Fibroblast of lung (primary cell): ENCODE measurements at places on chromosomes 6 and 20. TPM values are rescaled to one million over a fixed set of nuclear protein-coding genes. Genes with fewer than 3 reads are reported as not detected.

MEI4 gene
- total RNA-seq = not detected in 2 replicates

FKBP1C gene
- total RNA-seq = 0.26 and 0.99 TPM in 2 replicates

KCNK17 gene
- total RNA-seq = not detected in 2 replicates

MAVS gene
- 12.1 and 15.9 TPM in 2 replicates for total RNA-seq

PRDM13 gene
- total RNA-seq = not detected in 2 replicates

MEP1A gene
- total RNA-seq = not detected in 2 replicates

MAS1 gene
- total RNA-seq = not detected in 2 replicates

IL17F gene
- total RNA-seq = not detected in 2 replicates

C6orf52 gene
- 0.26 and 0.33 TPM in 2 replicates for total RNA-seq

EYA4 gene
- total RNA-seq = 23.9 and 38.0 TPM in 2 replicates

HLA-DRB5 gene
- total RNA-seq = not detected in 2 replicates

SUN5 gene
- total RNA-seq = not detected in 2 replicates

SLC25A27 gene
- total RNA-seq = 12.6 and 18.7 TPM in 2 replicates

RIPOR3 gene
- total RNA-seq = 4.1 and 4.9 TPM in 2 replicates

CST7 gene
- total RNA-seq = not detected in 2 replicates

HUS1B gene
- 0.77 and 1.2 TPM in 2 replicates for total RNA-seq

LY86 gene
- total RNA-seq = not detected in 2 replicates

HLA-DPA1 gene
- total RNA-seq = 1.0 and 1.5 TPM in 2 replicates

VSX1 gene
- not detected in 2 replicates for total RNA-seq

NR2E1 gene
- total RNA-seq = not detected in 2 replicates

COX4I2 gene
- total RNA-seq = not detected in 2 replicates

LHFPL5 gene
- total RNA-seq = not detected in 2 replicates

OLIG3 gene
- not detected in 2 replicates for total RNA-seq

GLP1R gene
- not detected in 2 replicates for total RNA-seq

SLC52A3 gene
- total RNA-seq = not detected in 2 replicates

OTOR gene
- total RNA-seq = not detected in 2 replicates

HLA-DMB gene
- total RNA-seq = 0.51 and 0.83 TPM in 2 replicates
